ENCODE measurements at places on chromosomes 7 and 10.

- DNase-seq: no peak
Measured at GRCh38 chr7:158592541-158592940, 4.9 kb upstream of the PTPRN2 start.

GRCh38 chr10:61973169-61973568, 71.7 kb downstream of the ARID5B start:
- DNase-seq: no peak

DNA sequence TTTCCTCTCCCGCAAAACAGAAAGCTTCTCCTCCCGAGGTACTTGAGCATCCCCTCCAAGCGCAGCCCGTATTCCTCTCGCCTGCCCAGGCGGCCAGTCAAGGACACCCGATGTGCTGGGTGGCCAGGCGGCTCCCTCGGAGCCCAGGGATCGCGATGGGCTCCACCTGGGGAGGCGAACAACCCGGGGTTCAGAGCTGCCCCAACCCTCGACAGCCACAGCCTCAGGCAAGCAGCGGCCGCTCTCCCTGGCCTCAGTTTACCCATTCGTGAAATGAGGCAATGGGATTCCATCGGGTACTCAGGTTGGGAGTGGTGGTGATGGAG, 147.4 kb downstream of the CYP26A1 start:
- DNase-seq: no peak

DNA sequence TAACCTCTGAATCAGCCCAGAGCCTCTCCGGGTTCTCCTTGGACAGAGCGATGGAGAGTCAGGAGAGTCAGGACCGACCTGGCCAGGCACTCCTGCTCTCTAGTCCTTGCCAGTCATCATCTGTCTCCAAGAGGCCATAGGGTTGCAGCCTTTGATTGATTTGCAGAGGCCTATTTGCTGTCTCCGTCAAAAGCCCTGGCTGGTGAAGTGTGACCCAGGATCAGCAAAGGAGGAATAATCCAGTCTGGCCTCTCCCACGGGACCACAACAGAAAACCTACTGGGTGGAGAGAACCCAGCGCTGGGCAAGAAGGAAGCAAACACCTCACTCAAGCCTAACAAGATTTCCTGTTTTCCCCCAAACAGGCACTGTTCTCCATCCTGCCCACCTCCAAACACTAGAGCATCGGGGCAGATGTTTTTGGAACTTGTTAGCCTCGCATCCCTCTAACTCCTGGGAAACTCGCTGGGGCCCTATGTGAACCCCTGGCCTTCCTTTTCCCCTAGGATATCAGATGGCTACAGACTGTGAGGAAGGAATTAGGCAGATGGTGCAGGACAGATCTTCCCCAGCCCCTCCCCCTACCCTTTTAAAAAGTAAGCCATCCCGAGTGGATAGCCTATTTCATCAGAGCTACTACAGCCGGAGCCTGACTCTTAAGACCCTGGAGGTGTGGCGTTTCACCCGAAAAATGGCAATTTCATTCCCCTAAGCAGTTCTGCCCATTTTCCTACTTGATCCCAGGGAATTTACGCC, 54.3 kb downstream of the PODXL start:
- no peak for DNase-seq

DNA sequence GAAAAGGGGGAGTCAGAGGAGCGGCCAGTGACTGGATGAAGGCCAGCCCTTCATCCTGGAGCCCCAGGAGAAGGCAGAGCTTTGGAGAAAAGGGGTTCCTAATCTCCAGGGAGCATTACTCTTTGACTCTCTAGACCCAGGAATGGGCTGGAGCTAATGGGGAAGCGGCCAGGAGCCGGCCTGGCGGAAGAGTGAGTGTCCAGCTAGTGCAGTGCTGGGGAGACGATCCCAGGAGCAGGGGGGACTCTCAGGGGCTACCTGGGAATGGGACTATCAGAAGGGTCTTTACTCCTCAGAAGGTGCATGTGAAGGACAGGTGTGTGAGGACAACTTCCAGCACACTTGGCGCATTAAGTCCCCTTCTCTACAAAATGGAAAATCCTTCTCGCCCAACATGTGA, 2.4 kb upstream of the PAX2 start:
- no peak for DNase-seq

DNA sequence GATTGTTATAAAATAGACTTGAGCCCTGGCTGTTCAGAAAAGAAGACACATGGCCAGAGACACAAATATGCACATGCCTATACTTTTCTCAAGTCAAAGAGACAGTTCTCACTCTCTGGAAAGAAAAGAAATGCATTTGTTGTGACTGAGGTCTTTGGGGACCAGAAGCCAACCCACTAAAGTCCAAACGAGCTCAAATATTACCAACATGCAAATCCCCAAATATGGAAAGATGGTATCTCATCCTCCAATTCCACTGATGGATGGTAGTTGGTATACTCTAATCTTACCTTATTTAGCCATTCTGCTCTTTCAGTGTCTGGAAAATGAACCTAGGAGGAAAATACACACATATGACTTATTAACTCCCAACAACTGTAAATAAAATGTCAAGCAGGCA, 30.6 kb downstream of the ESYT2 start:
- DNase-seq: no peak

- no peak for DNase-seq
Measured at GRCh38 chr7:80641548-80641947, 3.1 kb downstream of the CD36 start.

GRCh38 chr7:37061849-37062559, 337.7 kb upstream of the AOAH start:
- DNase-seq: no peak

DNA sequence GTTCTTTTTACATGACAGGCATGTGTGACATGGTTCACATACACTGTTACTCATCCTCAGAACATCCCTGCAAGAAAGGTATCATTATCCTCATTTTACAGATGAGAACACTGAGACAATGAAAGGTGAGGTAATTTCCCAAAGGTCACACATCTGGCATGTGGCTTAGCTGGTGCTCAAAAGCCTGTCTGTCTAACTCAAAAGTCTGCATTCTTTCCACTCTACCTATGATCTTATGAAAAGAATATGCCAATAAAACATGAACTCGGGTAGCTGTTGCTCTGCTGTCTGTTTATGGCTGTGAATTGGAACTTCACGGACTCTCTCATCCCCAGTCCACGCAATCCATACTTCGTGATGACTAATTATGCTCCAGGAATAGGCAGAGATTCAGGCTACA, 79.0 kb upstream of the ODAD2 start:
- no peak for DNase-seq

- DNase-seq: no peak
Measured at GRCh38 chr7:33250421-33250871, 121.1 kb downstream of the BBS9 start.

DNA sequence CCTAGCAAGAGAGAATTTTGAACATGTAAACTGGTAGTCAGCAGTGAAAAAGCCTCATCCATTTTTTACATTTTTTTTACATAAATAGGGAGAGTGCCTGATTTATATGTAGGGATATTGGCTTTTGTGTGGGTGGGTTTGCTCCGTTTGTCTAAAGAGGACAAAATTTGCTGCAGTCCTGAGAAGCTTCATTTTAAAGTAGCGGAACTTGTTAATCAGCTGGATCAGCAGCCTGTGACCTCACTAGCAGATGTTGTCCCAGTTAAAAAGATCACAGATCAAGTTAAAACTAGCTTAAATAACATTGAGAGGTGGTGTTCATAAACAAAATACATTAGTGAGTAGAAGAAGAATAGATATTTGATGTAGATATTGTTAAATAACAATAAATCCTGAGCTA, 2.6 kb downstream of the ATRNL1 start:
- no peak for DNase-seq

- DNase-seq: no peak
Measured at GRCh38 chr7:80498481-80499349, 13.1 kb downstream of the GNAT3 start.

DNA sequence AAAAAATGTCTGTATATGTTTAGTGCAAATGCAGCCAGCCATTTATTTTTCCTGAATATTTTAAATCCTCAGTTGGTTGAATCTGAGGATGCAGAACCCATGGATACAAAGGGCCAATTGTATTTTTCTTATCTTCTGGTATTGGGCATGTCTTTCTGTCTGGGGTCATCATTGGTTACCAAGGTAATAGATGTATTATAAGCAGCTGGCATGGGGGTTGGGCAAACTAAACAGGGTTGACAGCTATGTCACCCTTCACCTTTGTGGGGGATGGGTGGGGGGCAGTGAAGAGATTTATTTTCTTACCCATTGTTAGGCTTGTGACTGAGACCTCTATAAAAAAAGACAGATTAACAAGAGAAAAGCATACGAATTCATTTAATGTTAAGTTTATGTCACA, 38.8 kb downstream of the CDHR3 start:
- no peak for DNase-seq

GRCh38 chr10:114180937-114181336, 1.8 kb downstream of the TDRD1 start:
- no peak for DNase-seq

GRCh38 chr7:92631067-92631849, 41.1 kb upstream of the FAM133B start:
- DNase-seq: no peak

DNA sequence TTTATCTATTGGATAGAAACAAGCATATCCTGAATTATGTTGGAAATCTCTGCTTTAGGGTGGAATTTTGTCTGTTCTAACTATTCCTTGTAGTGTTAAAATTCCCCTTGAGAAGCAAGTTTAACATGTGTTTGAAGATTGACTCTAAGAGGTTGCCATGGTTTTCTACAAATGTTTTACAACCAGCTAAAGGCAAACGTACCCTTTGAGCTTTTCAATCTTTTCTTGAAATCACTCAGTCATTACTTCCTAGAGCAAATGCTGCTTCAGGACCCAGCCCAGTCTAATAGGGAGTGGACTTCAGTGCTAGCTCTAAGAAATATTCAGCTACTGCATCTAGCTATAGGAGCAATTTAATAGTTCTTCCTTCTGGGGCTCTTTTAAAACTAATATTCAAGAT, 118.8 kb upstream of the IFRD1 start:
- DNase-seq: no peak

DNA sequence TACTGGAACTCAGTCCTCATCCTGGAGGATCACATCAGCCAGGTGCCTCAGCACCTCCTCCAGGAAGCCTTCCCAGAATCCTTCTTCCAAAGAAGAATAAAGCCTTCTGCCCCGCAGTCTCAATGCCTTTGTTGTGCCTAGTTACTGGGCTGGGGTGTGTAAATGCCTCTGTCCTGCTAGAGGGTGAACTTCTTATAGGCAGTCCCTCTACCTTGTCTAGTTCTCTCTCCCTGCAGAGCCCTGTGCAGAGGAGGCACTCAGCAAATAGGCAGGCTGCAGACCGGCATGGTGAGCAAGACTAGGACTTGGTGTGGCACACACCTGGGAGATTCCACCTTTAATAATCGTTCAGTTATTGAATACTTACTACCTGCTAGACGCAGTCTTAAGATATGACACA, 104.7 kb upstream of the PCBD1 start:
- DNase-seq: no peak

DNA sequence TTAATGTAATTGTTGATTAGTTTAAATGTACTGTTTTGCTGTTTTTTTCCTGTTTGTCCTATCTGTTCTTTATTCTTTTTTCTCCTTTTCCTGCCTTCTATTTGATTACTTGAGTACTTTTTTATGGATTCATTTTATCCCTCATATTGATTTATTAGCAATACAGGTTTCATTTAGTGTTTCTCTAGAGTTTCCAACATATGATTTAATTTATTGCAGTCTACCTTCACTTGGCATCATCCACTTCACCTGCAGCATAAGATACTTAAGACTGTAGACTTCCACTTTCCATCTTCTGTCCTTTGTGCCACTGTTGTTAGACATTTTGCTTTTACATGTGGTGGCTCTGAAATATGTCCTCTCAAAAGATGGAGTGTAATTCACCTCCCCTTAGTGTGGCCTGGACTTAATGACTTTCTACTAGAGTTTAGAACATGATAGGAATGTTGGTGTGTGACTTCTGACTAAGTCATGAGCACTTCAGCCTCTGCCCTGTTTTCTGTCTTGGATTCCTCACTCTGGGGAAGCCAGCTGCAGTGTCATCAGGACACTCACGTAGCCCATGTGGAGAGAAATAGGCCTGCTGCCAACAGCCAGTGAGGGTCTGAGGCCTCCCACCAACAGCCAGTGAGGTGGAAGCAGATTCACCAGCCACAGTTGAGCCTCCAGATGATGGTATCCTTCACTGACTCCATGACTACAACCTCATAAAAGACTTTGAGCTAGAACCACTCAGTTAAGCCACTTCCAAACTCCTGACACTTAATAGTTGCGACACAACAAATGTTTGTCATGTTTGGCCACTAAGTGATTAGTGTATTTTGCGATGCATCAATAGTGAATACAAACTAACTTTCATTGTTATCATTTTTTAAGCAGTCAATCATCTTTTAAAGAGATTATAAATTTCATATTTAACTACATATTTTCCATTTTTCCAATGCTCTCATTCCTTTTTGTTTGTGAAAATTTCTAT, 643.5 kb upstream of the DPP6 start:
- no peak for DNase-seq

DNA sequence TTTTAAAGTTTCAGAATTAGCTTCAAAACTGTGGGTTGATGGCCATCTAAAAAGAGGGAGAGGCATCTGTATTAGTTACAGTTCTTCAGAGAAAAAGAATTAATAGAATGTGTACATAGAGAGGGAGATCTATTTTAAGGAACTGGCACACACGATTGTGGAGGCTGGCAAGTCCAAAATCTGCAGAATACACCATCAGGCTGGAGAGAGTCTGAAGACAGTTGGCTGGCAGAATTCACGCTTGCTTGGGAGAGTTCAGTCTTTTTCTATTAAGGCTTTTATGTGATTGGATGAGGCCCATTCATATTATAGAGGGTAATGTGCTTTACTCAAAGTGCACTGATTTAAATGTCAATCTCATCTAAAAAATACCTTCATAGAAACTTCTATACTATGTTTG, 135.1 kb upstream of the SORCS1 start:
- DNase-seq: no peak

GRCh38 chr7:96299496-96299895, 22.4 kb downstream of the SLC25A13 start:
- no peak for DNase-seq

DNA sequence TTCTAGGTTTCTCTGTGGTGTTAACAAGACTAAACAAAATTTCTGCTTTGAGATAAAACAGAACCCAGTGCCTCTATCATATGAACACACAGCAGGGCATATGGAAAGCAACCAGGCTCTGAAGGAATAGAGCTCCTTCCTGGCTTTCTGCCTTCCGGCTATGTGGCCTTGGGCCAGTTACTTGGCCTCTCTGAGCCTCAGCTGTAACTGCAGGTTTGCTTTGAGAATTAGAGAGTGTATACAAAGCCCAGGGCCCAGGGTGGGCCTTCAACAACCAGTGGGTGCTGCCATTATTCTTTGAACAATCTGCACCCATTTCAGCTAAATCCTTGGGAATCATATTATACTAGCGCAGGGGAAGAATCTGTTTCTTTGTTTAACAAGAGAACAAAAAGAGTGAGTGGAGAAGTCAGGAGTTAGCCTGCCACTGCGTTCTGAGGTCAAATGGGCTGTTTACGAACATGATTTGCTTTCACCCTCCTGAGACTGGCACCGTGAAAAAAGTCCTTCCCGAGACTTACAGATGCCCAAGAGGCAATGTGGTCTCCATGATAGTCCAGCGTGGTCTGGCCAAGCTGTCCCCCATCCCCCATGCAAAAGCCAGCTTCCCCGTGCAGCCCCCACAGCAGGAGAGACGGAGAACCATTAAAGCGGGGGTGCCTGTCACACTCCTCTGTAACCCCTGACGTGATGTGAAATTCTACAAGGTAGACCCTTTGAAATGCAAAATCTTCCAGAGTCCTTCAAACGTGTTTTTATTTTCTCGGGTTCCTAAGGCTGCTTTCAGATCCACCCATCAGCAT, 4.9 kb downstream of the FAM53B start:
- DNase-seq: no peak
